ENCODE measurements at places on chromosomes 13 and 19.

DNA sequence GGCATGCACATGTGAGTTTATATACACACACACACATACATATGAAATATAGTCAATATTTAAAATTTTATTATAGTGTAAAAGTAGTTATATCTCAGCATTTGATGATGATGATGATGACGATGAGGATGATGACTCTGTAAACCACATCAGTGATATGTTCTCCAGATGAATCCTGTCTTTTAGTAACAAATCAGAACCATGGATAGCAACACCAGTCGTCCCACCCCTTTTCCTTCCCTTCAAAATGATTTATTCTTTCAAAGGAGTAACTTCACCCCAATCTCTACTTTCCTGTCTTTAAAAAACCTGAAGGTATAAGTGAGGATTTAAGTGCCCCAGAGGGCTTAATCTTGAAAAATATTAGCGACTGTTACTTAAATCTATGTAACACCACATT lies 74.1 kb downstream of the DCLK1 start:
- no peak for DNase-seq

- DNase-seq, result no peak
Observed at GRCh38 chr19:57466489-57466888, 9.5 kb upstream of the VN1R1 start.

DNA sequence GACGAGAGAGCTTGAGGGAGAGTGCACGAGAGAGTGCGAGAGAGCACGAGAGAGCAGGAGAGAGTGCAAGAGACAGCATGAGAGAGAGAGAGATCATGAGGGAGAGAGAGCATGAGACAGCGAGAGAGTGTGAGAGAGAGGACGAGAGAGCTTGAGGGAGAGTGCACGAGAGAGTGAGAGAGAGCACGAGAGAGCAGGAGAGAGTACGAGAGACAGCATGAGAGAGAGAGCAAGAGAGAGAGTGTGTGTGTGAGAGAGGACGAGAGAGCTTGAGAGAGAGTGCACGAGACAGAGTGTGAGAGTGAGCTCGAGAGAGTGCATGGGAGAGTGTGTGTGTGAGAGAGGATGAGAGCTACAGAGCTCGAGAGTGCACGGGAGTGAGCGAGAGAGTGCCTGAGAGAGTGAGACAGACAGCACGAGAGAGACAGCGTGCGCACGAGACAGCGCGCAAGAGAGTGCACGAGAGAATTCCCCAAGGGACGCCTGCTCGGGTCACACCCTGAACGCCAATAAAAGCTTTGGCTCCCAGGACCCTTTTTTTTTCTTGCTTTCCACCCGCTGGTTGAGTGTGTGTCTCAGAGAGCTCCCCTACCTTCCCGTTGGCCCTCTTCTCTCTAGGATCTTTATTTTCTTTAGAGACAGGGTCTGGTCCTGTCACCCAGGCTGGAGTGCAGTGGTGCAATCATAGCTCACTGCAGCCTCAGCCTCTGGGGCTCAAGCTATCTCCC lies 3.7 kb downstream of the CD70 start:
- no peak for DNase-seq

- no peak for DNase-seq
Observed at GRCh38 chr13:44685641-44686040, 109.5 kb upstream of the TSC22D1 start.

GRCh38 chr19:29530540-29531457 lies 5.0 kb downstream of the VSTM2B start:
- DNase-seq, result no peak

- DNase-seq, result no peak
Observed at GRCh38 chr19:13530720-13531119, 24.4 kb upstream of the CACNA1A start.

DNA sequence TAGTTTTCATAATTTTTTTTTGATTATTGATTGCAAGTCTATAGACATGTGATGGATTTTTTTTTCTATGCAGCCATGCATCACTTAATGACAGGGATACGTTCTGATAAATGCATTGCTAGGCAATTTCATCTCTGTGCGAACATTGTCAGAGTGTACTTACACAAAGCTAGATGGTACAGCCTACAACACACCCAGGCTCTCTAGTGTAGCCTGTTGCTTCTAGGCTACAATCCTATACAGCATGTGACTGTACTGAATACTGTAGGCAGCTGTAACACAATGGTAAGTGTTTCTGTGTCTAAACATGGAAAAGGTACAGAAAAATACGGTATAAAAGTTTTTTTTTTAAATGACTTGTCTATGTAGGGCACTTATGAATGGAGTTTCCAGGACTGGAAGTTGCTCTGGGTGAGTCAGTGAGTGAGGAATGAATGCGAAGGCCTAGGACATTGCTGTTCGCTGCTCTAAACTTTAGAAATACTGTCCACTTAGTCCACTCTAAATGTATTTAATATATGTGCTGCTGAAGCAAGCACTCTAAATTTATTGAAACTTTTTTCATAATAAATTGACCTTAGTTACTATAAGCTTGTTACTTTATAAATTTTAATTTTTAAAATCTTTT lies 20.3 kb downstream of the SPATA13 start:
- no peak for DNase-seq

DNA sequence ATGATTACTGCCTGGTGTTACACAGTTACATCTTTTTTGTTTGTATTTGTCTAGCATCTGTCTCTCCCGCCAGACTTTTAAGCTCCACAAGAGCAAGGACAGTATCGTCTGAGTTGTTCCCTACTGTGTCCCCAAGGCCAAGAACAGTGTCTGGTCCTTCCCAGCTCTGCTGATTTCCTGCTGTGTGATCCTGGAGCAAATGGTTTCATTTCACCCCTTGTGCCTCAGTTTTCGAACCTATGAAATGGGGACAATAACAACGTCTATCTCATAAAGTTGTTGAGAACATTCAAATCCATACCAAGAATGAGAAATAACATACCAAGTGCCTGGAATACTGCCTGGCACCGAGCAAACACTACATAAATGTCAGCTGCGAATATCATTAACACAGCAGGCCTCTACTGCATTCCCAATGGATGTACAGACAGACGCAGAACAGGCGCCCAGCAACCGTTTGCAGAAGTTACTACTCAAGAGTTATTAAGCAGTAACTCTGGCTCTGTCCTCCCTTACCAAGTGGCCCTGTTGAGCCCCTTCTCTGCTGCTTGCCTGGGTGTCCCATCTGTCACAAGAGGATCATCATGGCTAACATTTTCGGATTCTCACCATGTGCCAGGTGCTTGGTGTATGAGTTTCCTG lies 11.4 kb downstream of the XRCC1 start:
- no peak for DNase-seq

GRCh38 chr13:74201530-74201929 lies 67.3 kb upstream of the KLF12 start:
- no peak for DNase-seq

GRCh38 chr13:99159331-99160061 lies 41.2 kb upstream of the UBAC2 start:
- no peak for DNase-seq

DNA sequence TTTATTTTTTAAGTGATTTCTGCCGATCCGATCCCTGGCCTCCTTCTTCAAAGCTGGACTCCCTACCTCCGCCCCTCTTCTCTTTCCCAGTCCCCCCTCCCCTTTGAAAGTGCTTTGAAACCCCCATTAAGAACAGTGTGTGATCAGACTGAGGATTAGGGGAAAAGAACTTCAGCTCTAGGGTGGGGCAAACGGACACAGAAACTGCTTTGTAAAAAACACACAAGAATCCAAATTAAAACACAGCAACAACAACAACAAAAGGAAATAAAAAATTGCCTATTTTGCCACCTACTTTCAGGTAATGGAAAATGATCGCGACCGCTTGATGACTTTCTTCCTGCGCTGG lies 1.4 kb downstream of the SPRY2 start:
- no peak for DNase-seq

DNA sequence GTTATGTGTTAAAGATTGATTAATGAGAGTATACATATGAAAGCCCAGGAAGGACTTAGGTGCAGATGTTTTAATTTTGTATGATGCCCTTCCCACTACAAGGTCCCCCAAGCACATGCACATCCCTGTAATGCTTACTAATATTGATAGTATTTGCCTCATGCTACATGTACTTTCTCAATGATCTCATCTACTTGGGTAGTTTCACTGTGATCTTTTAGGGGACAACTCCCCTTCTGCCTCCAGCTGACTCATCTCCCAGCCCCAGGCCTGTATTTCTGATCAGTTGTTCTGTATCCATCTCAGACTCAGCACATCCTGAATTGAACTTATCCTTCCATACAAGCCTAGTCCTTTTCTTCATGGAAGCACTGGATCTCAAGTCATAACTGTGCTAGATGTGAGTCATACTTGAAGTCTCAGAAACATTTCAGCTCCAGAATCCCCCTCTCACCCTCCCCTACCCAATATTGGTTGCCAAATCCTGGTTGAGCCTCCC lies 49.4 kb upstream of the INTS6 start:
- DNase-seq, result no peak

DNA sequence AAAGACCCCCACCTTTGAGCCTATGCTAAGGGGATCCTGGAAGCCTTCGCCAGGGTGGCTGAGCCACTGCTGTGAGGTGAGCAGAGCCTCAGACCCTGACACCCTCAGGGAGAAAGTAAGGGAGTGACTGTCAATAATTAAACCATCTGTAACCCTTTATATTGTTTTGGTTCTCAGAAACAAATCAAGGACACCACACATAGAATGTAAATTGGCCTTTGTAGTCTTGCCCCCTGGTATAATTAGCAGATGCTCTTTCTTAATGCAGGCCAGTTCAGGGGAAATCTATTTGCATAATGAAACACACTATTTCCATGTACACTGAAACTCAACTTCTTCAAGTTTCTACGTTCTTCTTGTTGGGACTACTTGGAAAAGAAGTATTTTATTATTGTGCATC lies 127.7 kb upstream of the EDNRB start:
- DNase-seq, result no peak

DNA sequence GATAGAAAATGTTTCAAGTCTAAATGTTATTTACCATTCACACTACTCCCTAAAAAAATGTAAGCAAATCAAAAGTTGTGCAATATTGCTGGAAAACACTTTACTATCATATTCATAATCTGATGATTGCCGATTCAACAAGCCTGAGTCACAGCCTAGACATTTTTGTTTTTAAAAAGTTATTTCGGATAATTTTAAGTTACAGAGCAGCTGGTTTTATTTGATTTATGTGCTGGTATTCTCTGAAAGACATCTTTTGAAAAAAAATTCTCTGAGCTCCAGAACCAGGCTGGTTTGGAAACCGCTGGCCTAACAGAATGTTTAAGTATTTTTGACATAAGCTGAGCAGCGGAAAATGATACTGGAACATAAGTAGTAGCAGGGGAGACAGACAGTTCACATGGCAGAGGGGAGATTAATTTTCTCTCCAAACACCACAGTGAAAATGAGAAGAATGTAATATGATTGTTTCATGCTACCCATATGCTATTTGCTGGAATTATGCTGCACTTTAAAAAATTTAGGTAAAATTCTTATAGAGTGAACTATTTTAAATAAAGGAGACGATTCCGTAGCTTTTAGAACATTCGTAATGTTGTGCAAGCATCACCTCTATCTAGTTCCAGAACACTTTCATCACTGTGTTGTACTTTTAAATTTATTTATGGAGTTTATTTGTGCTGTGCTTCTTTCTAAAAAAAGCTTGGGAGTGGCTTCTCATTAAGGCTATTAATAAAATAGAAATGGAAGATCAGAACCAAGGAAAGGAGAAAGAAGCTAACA lies 36.1 kb downstream of the TBC1D4 start:
- DNase-seq, result no peak

DNA sequence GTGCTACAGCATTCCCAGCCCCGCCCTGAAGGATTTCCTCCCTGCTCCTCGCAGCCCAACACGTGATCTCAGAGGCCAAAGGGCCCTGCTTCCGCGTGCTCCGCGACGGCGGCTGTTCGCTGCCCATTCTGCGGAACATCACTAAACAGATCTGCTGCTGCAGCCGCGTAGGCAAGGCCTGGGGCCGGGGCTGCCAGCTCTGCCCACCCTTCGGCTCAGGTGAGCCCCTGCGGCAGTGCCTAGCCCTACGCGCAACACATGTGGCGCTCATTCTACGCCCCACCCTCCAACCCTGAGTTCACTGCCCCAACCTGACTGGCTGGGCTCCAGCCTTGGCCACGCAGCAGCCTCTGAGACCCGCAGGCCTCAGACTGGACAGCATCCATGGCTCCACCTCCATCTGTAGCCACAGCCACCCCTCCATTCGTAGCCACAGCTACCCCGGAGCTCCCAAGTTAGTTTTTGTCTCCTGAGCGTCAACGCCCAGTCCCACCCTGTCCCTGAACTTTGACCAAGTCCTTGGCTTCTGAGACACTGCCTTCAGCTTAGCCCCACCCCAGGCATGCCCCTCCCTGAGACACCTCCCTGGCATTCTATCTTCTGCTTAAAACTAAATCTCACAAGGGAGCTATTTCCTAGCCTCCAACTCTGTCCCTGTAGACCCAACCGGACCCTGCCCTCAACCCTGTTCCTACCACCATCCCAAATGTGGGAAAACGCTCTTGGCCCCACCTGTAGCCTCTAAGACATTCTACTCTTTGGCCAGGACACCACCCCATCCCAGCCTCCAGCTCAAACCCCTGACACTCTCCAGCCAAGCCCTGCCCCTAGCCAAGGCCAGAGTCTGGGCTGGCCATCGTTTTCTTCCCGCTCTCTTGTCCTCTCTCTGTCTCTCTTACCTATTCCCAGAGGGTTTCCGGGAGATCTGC lies 6.4 kb downstream of the LTBP4 start:
- no peak for DNase-seq

GRCh38 chr19:46766569-46767317 lies 20.5 kb upstream of the STRN4 start:
- DNase-seq, result peak; percentile 41

- no peak for DNase-seq
Observed at GRCh38 chr19:38017401-38018151, 110.6 kb downstream of the SIPA1L3 start.

- DNase-seq, result no peak
Observed at GRCh38 chr19:12555456-12555930, 4.2 kb upstream of the ZNF564 start.

DNA sequence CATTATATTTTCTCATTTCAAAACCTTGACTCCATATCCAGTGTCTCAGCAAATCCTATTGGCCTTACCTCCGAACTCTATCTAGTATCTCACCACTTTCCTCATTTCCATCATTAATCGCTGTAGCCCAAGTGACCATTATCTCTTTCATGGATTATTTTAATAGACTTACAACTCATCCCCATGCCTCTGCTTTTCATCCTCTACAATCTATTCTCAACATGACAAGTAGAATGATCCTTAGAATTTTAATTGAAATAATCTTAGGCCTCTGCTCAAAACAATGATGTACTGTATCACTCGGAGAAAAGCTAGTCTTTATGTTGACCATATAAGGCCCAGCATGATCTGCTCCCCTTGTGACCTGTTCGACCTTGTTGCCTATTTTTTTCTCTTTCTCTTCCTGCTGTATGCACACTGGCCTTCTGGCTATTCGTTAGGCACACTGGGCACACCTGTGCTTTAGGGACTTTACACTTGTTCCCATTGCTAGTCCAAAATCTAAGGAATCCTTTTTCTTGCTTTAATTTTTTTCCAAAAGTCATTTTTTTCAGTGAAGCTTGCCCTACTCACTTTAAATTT lies 21.4 kb downstream of the DNAJC15 start:
- DNase-seq, result no peak
